Small intestine (tissue), 16 donors: ENCODE measurements at places on chromosomes 7 and 10.

DNA sequence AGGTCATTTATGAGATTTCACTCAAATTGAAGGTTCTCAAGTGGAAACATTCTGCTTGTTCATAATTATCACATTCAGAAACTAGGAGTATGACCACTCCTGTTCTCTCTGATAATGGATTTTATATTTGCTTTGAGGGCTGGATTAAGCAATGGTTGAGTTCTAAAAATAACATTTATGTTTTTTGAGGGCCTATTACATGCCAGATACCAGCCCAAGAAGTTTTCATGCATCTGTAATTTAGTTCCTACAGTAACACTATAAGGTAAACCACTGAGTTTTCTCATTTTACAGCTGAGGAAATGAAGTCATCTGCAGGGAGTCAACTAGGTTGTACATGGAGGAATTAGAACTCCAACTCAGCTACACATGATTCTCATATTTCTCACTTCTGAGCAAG, 25.5 kb upstream of the NKX2-3 start:
- DNase-seq, result no peak

GRCh38 chr10:33031815-33032653, 74.0 kb upstream of the ITGB1 start:
- DNase-seq, result no peak

GRCh38 chr10:34181553-34182300, 633.4 kb downstream of the PARD3 start:
- DNase-seq, result no peak

- no peak for DNase-seq
These were observed 74.8 kb downstream of the AUTS2 start for GRCh38 chr7:69673074-69673473.

DNA sequence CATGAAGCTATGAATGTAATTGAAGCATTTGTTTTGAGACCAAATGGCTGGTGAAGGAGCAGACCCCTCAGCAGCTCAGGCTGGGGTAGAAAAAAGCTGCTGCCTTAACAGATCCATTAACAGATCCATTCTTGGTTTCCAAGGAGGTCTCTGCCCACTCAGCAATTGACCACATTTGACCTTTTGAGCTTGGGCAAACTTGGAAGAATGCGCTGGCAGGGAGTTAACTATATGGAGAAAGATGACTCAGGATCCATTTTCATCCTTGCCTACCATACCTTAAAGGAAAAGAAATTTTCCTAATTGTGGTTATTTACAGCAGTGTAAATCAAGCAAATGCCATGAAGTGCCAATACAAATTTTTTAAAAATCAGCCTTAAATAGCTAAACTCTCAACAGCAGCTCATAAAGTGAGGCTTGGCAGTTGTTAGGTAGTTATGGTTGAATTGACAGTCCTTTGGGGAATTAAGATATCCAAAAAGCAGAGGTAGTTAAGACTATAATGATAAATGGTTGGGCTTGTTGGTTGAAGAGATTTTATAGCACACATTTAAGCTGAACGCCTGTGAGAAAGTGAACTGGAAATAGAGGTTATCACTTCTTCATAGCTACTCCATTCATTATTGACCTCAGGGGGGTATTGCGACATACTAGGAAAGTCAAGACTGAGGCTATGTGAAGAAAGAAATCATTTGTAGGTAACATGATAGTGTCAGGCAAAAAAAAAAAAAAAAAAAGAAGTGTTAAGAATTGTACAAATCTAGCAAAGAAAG, 83.9 kb downstream of the MKX start:
- DNase-seq, result peak; percentile 12

GRCh38 chr7:140621401-140622021, 19.1 kb downstream of the DENND2A start:
- no peak for DNase-seq

DNA sequence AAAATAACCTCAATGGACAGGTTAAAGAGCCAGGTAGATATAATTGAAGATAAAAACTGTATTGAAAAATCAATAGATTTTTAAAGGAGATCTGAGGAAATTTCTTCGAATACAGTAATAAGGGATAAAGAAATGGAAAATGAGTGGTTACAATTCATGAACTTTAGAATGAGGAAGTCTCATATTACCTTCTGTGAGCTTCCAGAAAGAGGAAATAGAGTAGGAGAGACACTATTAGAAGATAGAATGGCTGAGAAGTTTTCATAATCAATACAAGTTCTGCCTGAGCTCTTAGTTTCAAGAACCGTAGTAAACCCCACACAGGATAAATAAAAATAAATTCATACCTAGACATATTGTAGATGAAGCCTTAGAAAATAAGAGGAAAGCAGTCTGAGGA, 11.5 kb downstream of the SDK1 start:
- no peak for DNase-seq

DNA sequence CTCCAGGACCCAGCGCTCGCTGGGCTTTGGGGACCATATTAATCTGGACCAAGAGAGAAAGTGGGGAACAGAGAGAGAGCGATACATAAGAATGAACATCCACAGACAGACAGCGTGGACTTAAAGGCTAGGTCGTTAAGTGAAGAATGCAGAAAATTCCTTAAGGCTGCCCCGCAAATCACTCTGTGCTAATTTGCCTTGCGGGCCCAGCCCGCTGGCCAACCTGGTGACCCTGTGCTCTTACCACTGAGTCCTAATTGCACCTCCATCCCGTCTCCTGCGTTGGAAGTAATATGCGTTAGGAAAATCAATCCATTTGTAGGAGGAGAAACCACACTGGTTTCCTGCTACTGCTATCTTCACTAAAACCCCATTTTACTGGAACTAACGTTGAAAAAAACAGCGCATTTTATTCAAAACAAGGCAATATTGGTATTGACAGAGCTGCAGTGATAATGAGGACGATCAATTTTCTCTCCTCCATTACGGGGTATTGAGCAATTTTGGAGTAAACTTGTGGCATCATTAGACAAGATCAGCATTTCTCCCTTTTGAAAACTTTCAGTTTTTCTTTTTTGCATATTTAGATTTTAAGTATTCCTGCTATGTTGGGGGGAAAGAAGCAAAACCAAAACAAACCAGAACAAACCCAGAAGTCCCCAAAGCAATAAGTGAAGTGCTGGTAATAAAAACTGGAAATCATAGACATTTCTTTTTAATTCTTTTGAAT, 85.2 kb downstream of the WDFY4 start:
- no peak for DNase-seq

GRCh38 chr10:97372233-97372875, 28.8 kb downstream of the RRP12 start:
- no peak for DNase-seq

GRCh38 chr10:95505641-95506040, 55.5 kb downstream of the SORBS1 start:
- DNase-seq, result no peak

- DNase-seq, result peak; percentile 9
These were observed 60.4 kb upstream of the KCNIP2 start for GRCh38 chr10:101903827-101904550.

DNA sequence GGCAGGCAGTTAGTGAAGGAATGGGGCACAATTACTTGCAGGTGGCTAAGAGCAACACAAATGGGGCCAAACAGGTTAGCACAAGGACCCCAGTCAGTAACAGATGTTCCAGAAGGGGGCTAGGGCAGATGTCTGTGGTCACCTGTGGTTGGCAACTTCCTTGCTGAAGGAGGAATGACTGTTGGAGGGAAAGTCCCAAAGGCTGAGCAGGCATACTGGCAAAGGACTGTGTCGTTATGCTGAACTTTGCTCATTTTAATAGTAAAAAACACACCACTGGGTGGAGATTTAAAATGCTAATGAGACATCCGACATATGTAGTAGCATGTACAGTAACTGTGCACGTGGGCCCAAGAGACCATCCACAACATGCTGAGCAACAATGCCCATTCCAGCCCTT, 511.6 kb downstream of the CALN1 start:
- DNase-seq, result no peak

DNA sequence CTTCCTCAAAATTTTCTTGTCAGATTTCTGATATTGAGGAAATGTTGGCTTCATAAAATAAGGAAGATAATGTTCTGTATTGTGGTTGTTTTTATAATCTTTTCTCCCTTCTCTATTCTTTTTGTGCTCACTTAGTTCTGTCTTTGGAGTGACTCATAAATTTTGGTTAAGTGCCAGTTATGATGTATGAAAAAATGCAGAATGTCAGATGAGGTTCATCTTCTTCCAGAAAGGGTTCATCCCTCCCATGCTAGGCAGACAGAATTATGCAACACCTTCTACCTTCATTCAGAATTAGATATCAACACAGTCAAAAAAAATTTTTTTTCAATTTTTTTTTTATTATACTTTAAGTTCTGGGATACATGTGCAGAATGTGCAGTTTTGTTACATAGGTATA, 36.6 kb upstream of the CYP2C19 start:
- no peak for DNase-seq

GRCh38 chr7:1709900-1710299, 39.8 kb downstream of the ELFN1 start:
- no peak for DNase-seq

GRCh38 chr10:33333260-33334101, 986 bp downstream of the NRP1 start:
- DNase-seq, result peak; percentile 45

DNA sequence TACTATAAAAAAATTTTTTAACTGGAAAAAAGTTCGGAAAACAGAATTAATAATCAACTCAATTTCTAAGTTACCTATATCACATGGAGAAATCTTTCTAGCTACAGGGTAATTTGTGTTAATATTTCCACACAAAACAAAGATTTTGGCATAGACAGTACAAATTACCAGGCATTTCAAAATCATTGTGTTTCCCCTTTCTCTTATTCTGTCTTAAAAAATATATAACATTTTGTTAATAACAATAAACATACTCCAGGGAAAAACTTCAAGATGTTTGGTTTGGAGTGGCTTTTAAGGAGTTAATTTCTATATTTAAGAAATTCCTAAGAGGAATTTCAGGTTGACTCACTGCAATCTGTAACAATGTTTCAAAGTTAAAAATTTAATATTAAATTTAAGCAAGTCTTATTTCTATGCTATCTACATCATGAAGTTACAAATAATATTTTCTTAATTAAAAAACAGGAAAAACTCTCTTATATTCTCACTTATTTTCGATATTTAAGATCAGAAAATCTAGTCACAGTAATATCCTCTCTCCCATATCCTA, 132.6 kb downstream of the NRBF2 start:
- DNase-seq, result no peak

- peak; percentile 61 for DNase-seq
These were observed 610.2 kb downstream of the AUTS2 start for GRCh38 chr7:70208236-70209063.

DNA sequence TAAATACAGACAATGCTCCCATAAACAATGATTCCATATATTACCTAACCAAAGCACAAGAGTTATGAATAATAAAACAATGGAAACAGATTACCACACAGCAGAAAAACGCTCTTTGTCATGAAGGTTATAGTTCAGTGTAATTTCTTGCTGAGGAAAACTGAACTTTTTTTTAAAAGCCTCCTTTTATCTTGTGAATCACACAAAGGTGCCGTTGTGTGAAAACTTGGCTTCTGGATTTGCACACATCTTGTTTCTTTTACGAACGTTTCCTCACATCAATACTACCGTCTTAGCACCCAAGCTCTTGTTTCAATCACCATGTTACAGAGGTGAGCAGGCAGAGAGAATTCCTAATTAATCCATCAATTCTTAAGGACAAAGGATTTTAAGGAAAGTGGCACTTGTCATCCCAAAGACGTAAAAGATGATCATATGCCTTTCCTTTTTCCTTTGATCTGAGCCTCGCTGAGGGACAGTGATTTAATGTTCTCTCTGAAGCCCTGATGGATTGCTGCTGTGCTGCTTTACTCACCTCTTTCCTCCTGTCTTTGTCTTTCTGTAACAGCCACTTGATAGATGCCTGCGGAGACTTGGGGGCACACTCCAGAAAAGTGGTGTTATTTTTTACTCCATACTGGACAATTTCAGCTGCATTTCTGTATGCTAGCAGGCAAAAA, 110.1 kb downstream of the CD36 start:
- peak; percentile 1 for DNase-seq

DNA sequence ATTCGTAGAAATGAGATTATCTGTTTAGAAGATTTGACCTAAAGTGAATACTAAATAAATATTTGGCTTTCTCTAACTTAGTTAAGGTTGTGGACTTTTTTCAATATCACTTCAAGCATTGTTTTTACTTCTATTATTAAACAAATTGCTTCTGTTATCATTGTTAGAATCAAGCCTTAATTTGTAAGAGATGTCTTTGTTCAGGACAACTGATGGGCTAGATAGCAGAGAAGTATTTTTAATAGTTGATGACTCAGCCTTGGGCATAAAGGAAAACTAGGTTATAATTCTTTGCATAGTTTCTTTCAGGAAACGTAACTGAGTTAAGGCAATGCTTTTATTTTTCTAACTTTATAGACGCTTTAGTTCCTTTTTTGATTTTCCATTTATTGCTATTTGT, 128.8 kb upstream of the SMIM30 start:
- DNase-seq, result no peak

- no peak for DNase-seq
These were observed 83.5 kb downstream of the SLC37A3 start for GRCh38 chr7:140314573-140315480.

DNA sequence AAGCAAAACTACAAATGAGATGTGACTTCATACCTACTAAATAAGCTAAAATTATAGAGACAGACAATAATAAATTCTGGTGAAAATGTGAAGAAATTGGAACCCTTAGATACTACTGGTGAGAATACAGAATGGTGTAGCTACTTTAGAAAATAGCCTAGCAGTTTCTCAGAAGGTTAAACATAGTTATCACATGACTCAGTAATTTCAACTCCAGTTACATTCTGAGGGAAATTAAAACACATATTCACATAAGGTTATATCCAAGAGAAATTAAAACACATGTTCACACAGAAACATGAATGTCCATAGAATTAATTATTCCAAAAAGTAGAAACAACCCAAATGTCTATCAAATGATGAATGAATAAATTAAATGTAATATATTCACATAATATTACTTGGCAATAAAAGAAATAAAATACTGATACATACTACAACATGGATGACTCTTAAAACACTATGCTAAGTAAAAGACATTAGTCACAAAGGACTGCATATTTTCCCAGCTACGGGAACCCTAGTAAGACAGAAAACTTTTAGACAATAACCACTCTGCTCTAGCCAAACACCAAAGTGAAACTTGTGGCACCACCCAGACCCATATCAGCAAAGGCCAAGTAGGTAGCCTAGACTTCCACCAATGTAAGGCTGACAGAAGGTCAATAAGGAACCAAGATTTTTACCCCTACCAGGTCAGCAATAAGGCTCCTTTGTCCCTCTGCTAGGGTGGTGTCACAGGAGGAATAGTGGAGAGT, 25.1 kb downstream of the SLC25A40 start:
- DNase-seq, result no peak

DNA sequence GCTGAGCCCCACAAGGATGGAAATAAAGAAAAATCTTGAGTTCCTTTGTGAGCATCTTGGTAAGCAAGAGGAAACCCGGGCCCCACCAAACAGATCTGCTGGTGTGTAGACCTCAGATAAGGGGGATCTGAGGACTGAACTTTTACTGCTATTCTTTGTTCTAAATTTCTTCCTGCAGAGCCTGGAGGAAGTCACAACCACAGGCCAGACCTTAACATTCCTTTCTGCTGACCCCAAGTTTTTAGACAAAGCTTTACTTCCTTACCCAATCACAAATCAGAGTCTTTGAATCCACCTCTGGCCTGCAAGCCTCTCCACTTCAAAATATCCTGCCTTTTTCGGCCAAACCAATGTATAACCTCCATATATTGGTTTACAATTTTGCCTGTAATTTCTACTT, 352.6 kb upstream of the AUTS2 start:
- no peak for DNase-seq

- no peak for DNase-seq
These were observed 301.1 kb upstream of the LYZL1 start for GRCh38 chr10:28987555-28988320.
